ENCODE measurements at places on chromosomes 3 and 15.

- DNase-seq: no peak
Measured at GRCh38 chr3:183182732-183183610, 20.4 kb upstream of the LAMP3 start.

- DNase-seq: no peak
Measured at GRCh38 chr15:72278737-72279136, 6.4 kb upstream of the PARP6 start.

GRCh38 chr15:59833366-59833765 is 144.2 kb upstream of the BNIP2 start:
- no peak for DNase-seq

DNA sequence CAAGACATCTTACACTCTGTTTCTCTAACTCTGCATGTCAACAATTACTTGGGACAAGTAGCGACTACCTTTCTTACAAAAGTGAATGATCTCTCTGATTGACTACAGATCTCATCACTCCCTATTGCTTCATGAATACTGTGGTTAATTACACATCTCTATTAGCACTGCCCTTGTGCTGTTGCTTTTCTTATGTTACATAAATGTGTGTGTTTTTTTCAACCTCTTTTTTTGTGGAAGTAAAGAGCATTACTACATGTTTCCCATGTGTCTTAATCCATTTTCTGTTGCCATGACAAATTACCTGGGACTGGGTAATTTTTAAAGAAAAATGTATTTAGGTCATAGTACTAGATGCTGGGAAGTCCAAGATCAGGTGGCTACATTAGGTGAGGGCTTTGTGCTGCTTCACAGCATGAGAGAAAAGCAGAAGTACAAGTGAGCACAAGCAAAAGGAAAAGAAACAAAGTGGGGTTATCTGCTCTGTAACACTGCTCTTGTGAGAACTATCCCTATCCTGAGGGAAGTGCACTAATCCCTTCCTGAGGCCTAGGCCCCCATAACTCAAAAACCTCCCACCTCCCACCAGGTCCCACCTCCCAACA is 298.2 kb upstream of the SATB1 start:
- no peak for DNase-seq

- DNase-seq: no peak
Measured at GRCh38 chr15:35047996-35048395, 37.1 kb downstream of the NANOGP8 start.

- no peak for DNase-seq
Measured at GRCh38 chr15:98085003-98085639, 124.6 kb downstream of the ARRDC4 start.

DNA sequence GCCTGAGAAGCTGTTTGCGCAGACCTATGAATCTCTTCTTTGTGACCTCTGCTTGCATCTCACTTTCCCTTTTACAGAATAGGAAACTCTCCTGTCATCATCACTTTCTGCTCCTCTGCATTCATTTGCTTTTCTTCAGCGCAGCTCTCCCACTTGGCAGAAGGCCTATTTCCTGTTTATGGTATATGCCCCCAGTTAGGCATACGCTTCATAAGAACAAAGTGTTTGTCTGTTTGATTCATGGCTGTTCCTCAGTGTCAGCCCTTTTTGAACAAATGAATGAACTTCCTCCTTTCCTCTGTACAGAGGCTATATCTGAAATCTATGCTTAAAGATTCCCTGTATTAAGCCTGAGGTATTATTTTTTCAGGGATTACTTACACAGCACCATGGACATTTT is 1216.9 kb upstream of the GBE1 start:
- no peak for DNase-seq

DNA sequence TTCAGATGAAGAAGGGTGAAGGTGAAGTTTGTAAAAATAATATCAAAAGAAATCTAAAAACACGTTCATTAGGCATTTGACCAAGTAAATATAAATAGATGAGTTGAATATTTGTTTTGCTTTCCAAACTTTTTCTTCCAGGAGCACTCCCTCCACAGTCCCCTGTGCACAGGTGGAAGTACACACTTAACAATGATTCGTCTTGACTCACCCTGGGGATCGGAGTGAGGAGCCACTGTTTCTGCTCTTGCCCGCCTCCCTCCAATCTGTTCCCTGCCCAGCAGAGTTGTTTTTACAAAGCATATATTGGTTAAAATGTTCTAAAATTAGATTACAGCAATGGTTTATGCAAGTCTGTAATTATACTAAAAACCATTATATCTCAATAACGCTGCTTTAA is 175.1 kb downstream of the PTPRG start:
- no peak for DNase-seq

DNA sequence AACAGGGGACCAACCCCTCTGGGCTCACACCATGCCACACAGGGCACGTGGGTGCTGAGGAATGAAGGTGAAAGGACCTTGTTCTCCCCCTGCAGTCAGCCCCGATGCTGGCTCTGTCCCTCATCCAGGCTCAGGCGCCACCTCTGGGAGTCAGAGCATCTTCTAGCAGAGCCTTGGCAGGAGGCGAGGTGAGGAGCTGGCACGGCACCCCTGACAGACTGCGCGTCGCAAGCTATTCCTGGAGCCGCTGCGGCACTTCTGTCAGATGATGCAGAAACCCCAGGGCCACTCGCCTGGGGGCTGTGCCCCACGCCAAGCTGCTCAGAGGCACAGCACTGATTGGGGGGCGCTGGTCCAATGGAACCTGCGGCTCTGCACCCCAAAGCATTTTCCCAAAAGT is 62.0 kb downstream of the MGLL start:
- DNase-seq: no peak

DNA sequence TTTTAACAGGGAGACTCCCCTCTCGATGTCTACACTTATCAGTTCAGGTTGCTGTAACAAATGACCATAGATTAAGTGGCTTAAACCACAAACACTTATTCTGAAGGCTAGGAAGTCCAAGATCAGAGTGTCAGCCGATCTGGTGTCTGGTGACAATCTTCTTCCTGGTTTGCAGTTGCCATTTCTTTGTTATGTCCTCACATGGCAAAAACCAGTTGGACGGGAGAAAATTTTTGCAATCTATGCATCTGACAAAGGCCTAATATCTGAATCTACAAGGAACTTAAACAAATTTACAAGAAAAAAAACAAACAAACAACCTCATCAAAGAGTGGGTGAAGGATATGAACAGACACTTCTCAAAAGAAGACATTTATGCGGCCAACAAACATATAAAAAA is 116.9 kb upstream of the FOXB1 start:
- no peak for DNase-seq

- DNase-seq: peak; percentile 72
Measured at GRCh38 chr3:193805448-193805847, 212.4 kb downstream of the OPA1 start.

GRCh38 chr3:53254509-53255422 is 1.1 kb downstream of the TKT start:
- peak; percentile 49 for DNase-seq

DNA sequence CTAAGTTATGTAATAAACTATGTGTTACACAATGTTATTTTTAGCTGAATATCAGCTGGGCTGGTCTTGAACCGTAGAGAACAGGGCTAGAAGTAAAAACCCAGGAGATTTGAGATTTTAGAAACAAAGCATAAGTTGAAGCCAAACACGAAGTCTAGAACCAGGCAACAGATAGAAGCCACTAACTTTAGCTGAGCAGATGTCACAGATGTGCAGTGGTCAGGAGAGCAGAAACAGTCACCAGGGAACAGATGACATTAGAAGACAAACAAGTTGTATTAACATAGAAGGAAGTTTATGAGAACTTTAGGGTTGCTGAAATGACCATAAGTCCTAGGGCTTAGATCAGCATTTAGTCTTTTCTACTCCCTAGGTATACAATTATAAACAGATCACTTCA is 731.0 kb downstream of the ZNF385D start:
- no peak for DNase-seq

- DNase-seq: no peak
Measured at GRCh38 chr3:49465270-49466034, 4.6 kb upstream of the DAG1 start.

DNA sequence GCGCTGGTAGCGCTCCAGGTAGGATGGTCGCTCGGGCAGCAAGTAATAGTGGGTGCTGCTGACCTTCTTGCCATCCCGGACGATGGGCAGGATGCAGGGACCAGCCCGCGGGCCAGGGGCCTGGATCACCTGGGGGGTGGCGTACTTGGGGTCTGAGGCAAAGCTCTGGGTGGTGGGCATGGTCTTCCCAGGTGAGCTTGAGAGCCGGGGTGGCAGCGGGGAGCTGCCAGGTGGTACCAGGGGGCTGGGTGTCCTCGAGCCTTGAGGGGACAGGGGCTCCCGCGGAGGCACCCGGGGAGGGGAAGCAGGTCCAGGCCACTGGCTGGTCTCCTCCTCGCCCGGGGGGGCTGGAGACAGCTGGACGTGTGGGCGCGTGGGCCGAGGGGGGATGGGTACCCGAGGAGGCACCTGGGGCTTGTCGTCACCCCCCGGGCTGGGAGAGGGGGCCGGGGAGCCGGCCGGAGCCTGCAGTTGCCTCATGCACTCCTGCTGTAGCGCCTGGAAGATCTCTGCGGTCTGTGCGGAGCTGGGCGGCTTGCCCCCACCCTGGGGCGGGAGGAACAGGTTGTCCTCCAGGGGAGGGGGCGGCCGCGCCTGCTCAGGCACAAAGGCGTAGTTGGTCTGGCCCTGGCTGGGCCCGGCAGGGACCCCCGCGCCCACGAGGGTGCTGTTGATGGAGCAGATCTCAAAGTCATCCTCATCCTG is 40.6 kb downstream of the TNK2 start:
- no peak for DNase-seq

- no peak for DNase-seq
Measured at GRCh38 chr3:84962415-84962814, 3.6 kb downstream of the CADM2 start.

- no peak for DNase-seq
Measured at GRCh38 chr3:63617391-63617790, 35.1 kb upstream of the SNTN start.

DNA sequence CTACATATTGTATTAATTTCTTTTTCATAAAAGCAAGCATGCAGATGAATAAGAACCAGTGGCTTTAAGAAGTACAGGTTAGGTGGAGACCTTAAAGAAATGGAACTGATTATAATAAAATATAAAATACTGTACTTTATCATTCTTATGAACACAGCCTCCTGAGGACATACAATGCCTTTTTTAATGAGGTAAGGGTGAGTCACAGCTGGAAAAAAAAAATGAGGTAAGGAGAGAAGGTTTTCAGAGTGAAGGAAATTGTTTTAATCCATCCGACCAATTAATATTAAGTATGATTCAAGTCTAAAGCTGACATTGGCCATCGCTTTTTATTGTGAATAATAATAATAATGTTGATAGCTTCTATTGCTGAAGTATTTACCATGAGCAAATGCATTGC is 170.3 kb upstream of the SOX2 start:
- no peak for DNase-seq

GRCh38 chr15:73918784-73919183 is 7.5 kb upstream of the LOXL1 start:
- DNase-seq: no peak

- no peak for DNase-seq
Measured at GRCh38 chr3:70855149-70855548, 542.7 kb upstream of the MDFIC2 start.

DNA sequence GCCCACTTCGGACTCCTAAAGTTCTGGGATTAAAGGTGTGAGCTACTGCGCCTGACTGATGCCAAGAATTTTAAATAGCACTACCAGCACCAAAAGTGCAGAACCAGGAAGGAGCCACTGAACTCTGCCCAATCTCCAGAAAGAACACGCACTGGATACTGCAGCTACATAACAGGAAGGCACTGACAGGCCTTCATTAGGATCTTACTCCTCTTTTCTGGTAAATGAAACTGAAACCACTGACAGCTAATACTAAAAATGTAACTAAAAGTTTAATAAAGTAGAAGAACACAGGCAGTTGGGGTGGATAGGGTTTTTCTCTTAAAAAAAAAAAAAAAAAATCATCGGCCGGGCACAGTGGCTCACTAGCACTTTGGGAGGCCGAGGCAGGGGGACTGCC is 74.1 kb upstream of the CHRM5 start:
- DNase-seq: no peak

GRCh38 chr3:38450853-38451252 is 2.8 kb upstream of the ACVR2B start:
- DNase-seq: no peak

- DNase-seq: no peak
Measured at GRCh38 chr3:12585970-12586369, 29.1 kb downstream of the MKRN2 start.

GRCh38 chr3:126827121-126827520 is 123.1 kb downstream of the CHCHD6 start:
- no peak for DNase-seq

DNA sequence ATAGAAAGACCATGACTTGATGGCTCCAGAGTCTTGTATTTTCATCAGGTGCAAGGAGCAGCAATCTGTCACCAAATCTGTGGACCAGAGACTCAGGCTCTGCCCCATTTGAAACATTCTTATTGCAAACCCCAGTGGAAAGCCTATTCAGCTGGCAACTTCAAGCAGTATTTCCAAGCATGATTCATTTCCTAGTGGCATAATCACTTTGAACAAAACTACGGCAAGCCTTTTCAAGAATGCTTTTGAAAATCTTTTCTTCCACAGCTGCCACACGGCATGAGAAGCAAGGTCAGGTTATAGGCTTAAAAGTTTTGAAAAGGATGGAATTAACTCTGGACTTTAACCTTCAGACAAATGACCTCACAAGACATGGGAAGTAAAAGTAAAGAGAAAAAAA is 122.0 kb upstream of the BFSP2 start:
- DNase-seq: no peak

DNA sequence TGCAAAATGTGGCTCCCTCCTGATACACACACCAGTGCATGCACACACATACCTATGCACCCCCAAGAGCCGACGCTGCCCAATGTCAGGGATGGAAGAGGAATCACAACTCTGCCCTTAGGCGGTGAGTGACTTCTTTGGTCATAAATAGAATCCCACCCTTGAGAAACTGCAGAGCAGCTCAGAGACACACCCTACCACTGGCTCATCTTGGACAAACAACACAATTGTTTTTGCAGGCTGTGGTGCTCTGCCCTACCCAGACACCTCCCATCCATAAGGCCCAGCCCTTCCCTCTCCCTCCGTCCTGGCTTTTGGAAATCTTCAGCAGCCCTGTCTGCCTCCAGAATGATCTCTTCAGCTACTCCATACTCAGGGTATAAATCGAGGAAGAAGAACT is 73.8 kb upstream of the HRH1 start:
- no peak for DNase-seq

GRCh38 chr3:31185062-31185357 is 290.5 kb upstream of the GADL1 start:
- no peak for DNase-seq
